ENCODE measurements at places on chromosomes 12 and 14.

DNA sequence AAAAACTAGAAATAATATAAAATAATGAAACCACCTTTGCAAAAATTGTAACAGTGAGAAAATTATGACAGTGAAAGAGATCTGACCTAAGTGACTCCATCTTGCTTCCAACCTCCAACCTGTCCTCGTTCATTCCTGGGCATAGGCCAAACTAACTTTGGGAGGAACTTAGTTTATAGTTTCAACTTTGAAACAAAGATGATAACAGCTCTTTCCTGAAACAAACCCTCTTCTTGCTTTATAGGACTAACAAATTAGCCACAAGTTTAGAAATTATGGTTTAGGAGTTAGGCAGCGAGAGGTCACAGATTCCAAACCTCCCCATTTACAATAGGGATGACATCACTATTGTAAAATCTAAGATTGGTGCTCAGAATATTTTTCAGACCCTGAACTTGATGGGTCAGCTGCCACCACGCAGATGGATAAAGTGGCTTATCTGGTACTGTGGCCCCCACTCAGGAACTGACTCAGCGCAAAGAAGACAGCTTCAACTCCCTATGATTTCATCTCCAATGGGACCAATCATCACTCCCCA is 32.8 kb upstream of the OR10AD1 start:
- DNase-seq, result no peak

GRCh38 chr14:89564286-89564957 is 147.4 kb upstream of the FOXN3 start:
- DNase-seq, result no peak

- DNase-seq, result no peak
These were observed 9.3 kb downstream of the ETV6 start for GRCh38 chr12:11658791-11659190.

GRCh38 chr12:108833757-108834472 is 23.5 kb downstream of the SSH1 start:
- DNase-seq, result no peak

DNA sequence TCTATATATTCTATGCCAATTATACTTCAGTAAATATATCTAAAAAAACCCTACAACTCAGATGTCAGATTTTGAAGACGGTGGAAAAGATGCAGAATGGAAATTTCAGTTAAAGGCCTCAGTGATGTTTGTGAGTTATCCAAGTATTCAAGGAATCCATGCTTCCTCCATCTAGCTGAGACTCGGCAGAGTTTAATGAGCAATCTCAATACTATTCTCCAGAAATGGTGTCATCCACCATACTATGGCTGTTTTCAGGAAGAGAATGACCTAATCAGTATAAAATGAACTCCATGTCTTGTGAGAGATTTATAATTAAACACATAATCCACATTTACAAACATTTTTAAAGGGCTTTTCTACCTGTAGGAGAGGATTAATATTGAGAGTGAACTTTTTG is 66.0 kb downstream of the KLHL28 start:
- DNase-seq, result no peak

GRCh38 chr14:20093442-20093841 is 17.1 kb upstream of the OR4K17 start:
- no peak for DNase-seq

GRCh38 chr12:13339538-13339937 is 143.0 kb downstream of the EMP1 start:
- no peak for DNase-seq

DNA sequence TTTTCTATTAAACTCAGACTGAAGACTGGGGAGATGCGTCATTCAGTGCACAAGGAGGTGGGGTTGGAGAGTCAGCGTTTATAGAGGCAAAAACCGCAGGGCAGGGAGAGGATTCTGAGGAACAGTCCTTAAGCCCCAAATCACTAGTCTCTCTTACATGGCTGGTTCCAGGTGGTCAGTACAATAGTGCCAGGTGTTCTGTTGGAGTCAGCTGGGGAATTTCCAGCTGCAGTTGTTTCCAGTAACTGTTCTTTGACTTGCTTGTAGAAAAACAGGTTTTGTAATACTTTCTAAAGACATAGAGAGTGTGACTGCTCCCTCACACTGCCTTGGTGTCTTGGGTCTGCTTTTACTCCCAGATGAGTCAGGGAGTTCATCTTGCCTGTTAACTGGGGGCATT is 192.2 kb downstream of the TMTC3 start:
- no peak for DNase-seq

DNA sequence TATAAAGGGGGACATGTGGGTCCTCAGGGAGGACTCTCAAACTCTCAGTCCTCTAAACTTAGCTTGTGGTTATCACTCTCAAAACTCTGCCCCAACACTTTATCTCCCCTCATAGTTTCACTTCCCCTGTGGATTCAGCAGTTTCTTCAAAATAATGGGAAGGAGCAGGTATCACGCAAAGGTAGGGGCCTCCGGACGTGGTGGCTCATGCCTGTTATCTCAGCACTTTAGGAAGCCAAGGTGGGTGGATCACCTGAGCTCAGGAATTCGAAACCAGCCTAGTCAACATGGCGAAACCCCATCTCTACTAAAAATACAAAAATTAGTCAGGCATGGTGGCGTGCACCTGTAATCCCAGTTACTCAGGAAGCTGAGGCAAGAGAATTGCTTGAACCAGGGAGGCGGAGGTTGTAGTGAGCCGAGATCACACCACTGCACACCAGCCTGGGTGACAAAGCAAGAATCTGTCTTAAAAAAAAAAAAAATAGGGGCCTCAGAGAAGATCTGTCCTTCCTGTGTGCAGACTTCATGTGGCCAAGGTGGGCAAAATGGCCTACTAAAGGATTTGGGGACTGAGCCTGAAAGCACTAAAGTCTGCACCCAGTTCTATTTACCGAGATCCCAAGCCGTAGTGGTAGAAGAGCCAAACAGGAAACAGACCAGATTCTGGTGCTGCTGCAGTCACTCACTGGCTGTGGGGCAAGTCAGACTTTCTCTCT is 6.4 kb downstream of the ITGB7 start:
- peak; percentile 71 for DNase-seq

DNA sequence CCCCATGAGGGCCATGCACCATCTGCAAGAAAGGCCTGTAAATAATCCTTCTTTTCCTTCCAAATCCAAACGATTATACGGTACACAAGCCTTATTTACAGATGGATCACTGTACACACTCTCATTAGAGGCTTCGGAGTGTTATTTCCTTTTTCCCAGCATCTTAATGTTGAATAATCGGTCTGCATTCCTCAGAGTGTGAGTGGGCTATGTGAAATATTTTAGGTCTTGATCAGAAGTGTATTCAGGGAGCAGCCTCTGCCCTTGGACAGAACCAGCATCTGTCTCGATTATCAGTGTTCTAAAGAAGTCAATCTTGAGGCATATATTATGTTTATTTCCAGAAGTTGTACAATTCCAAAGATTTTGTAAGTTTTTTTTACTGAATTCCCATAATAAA is 340.6 kb downstream of the SEC23A start:
- no peak for DNase-seq

- no peak for DNase-seq
These were observed 10.5 kb upstream of the NUAK1 start for GRCh38 chr12:106149096-106149784.
